ENCODE measurements at places on chromosomes 16 and 17.

DNA sequence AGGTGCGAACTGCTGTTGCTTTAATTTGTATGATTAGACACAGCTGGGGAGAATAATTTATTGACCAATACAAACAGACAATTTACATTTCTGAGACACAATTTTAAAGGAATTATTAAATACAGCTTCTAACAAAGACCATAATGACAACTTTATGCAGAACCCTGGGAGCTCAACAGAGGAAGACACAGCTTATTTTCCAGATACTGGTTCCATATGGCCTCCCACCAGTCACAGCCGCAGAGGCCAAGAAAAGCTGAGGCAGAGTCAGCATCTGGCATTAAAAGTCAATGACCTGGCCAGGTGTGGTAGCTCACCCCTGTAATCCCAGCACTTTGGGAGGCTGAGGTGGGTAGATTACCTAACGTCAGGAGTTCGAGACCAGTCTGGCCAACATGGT is 66.1 kb upstream of the BCAR1 start:
- DNase-seq: no peak

- no peak for DNase-seq
These were observed 5.9 kb downstream of the DUS2 start for GRCh38 chr16:68028996-68029395.

- no peak for DNase-seq
These were observed 15.5 kb upstream of the CCL17 start for GRCh38 chr16:57389087-57389468.

DNA sequence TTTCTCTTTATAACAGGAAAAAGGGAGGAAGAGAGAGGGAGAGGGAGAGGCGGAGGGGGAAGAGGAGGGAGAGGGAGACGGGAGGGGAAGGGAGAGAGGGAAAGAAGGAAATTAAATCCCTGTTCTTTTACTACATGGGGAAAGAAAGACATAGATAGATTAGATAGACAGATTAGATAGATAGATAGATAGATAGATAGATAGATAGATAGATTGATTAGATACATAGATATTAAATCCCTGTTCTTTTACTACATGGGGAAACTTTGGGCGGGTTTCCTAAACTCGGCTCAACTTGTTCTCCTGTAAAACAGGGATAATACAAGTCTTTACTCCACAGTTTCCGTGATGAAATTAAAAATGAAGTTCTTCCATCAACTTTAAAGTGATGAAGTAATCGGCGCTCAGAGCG is 661 bp downstream of the RFWD3 start:
- DNase-seq: no peak

All from retinal pigment epithelial cell (primary cell).